ENCODE measurements at places on chromosomes 12 and 14.

DNA sequence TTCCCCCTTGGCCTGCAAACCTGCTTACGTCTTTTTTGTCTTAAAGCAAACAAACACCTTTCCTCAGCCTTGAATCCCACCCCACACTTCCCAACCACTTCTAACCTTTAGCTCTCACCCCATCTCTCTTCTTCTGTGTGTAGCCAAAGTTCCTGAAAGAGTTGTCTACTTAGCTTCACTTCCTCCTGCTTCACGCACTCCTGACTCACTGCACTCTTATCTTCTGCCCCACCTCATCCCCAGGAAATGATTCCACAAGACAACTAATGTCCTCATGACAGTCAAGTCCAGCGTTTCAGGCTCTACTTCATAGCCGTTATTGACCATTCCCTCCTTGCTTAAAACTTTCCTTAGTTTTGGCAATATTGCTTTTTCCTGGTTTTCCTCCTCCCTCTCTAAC, 22.4 kb downstream of the EIF2B2 start:
- no peak for DNase-seq

- no peak for DNase-seq
These were observed 174.2 kb upstream of the ATP2B1 start for GRCh38 chr12:89882792-89883191.

DNA sequence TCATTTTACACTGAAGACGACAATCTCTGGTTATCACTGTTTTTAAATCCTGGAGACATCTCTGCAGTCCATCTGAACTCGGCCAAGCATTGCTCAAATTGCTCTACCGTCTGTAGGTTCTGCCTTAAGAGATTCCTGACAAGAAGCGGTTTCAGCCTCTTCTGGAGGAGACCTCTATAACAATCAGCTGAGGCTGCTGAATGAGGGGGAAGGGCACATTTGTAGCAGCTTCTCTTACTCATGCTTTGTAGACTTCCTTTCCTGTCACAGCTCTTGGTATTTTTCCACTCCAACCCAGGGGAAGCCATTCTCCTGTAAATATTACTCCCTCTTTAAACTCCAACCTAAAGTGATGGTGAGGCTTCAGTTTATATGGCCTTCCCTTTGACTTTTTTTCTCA, 3.0 kb downstream of the ARG2 start:
- no peak for DNase-seq

DNA sequence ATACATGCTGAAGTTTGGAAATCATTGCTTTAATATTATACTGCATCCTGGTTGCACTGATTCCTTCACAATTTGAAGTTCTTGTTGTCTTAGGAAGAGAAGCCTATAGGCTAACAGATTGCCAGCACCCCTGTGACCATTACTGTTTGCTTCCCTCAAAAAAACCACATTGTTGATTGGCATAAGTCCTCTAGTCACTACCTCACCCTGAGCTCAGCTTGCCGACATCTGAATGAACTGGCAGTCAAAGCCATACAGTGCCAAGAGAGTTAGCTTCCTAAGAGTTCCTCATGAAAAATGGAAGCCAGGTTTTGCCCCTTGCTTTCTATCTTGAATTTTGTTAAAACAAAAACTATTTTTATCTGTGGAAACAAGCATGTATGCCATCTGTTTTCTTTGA, 276.1 kb downstream of the SYT1 start:
- DNase-seq: no peak

DNA sequence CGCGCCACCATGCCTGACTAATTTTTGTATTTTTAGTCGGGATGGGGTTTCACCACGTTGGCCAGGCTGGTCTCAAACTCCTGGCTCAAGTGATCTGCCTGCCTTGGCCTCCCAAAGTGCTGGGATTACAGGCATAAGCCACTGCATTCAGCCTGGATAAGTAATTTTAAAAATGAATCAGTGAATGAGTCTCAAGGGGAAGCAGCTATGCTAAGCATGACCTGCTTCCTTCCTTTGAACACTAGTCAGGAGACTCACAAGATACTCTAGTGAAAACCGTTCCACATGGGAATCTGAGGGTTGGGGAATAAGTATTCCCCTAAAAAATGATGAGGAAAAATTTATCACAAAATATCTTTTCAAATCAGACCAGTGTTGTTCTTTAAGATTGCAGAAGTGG, 10.7 kb upstream of the FAM234B start:
- no peak for DNase-seq

GRCh38 chr12:132406493-132407450, 77.4 kb upstream of the GALNT9 start:
- no peak for DNase-seq

- DNase-seq: no peak
These were observed 81.2 kb upstream of the GZMB start for GRCh38 chr14:24715239-24715638.

DNA sequence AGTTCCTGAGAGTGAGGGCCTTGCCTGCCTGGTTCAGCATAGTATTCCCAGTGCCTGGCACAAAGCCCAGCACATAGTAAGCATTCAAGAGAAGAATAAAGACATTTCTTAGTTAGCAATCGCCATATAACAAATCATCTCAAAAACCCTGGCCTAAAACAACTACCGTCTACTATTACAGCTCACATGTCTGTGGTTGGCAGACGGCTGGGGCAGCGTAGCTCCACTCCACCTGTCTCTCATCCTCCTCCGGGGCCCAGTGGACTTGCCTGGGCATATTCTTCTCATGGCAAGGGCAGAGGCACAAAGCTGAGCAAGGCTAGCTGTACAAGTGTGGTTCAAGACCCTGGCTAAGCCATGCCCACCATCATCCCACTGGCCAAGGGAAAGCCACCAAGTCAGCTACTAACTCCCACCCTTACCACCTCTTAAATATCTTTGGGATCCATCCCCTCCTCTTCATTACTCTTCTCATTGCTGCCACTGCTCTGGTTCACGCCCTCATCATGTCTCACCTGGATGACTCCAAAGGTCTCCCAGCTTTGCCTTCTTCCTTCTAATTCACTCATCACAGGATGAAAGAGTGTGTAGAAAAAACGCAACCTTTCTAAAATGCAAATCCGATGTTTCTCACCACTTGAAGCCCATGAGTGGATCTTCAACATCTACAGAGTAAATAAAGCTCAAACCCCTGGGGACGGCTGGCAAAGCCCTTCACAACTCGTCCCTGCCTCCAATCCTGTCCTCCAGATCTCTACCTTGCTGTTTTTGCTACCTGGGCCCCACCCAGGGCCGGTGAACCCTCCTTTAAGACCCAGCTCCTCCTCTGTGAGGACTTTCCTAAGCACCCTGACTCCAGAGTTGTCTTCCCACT, 10.4 kb downstream of the TMEM229B start:
- no peak for DNase-seq

GRCh38 chr14:25406818-25407217, 356.9 kb upstream of the STXBP6 start:
- no peak for DNase-seq
